Neuronal stem cell (in vitro differentiated cells): ENCODE measurements at places on chromosomes 3 and 15.

GRCh38 chr3:59978979-59979378 lies 929.2 kb upstream of the CFAP20DC start:
- no peaks in the 10 kb centered on the region for H3K4me1 ChIP-seq
- no peak overlapping the region for H3K4me3 ChIP-seq
- DNase-seq, result no peak

- H3K36me3 ChIP-seq, result no peaks in the 10 kb centered on the region
- H3K27ac ChIP-seq, result no peak overlapping the region
- DNase-seq, result no peak
- H3K4me1 ChIP-seq, result no peaks in the 10 kb centered on the region
- no peaks in the 10 kb centered on the region for H3K27me3 ChIP-seq
Measured at GRCh38 chr3:131883086-131883485, 151.7 kb downstream of the CPNE4 start.

- H3K4me3 ChIP-seq, result no peak overlapping the region
- DNase-seq, result no peak
- H3K36me3 ChIP-seq, result peaks cover 19% of the 10 kb centered on the region
- H3K4me1 ChIP-seq, result peaks cover 6% of the 10 kb centered on the region
- H3K27me3 ChIP-seq, result no peaks in the 10 kb centered on the region
Measured at GRCh38 chr3:10015461-10015904, 10.8 kb upstream of the FANCD2 start.

- DNase-seq, result no peak
- H3K4me1 ChIP-seq, result no peaks in the 10 kb centered on the region
- H3K27me3 ChIP-seq, result no peaks in the 10 kb centered on the region
- H3K36me3 ChIP-seq, result no peaks in the 10 kb centered on the region
- H3K4me3 ChIP-seq, result no peak overlapping the region
- no peak overlapping the region for H3K27ac ChIP-seq
Measured at GRCh38 chr15:61038387-61038786, 190.7 kb downstream of the RORA start.

DNA sequence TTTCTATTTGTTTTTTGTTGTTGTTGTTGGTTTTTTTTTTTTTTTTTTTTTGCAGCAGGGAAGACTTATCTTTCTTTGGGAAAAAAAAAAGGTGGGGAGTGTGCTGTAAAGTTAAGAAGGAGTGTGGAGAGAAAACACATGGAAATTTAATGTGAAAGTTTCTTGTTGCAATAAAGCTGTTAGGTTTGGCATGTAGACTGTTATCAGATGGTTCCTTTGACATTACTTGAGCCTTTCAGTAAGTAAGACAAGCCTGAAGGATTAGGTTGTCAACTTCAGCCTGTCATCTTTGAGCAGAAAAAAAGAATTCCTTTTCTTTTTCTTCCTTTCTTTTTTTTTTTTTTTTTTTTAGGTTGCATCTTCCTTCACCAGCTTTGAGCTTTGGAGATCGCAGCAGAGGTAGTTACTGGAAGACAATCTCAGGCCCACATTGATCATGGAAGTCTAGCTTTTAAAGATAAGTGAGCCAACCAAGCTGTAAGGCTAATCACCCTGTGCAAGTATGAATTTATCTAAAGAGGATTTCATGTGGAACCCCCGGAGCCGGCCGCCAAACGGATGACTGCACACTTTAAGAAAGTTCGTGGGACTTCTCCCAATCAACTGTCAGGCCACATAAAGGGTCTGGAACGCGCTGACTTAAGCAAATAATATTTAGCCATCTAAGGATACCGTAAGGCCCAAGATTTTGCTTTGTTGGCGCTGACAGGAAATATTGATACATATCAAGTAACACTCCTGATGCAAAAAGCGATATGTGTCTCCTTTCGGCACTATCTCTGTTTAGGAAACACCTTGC lies 1040.1 kb upstream of the NR2F2 start:
- H3K4me3 ChIP-seq, result no peak overlapping the region
- H3K27me3 ChIP-seq, result no peaks in the 10 kb centered on the region
- H3K36me3 ChIP-seq, result no peaks in the 10 kb centered on the region
- no peak for DNase-seq

DNA sequence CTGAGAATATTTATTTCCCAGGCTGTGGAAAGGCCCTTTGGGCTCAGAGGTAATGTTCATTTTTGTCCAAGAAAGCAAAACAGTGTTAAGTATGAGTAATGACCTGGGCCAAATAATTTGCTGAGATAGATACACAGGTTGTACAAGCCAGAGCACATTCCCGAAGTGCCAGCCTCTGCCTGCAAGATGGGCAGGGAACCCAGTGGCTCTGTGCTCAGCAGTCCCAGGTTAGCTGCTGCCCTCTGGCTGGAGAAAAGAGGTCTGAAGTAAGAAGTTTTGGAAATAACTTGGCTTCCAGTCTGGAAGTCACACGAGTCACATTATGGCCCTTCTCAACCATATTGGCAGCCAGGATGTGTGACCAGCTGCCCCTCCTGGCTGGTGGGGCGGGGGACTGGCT lies 20.2 kb downstream of the MYZAP start:
- H3K4me3 ChIP-seq, result no peak overlapping the region
- H3K27ac ChIP-seq, result no peak overlapping the region
- DNase-seq, result no peak

GRCh38 chr3:33722191-33722590 lies 4.1 kb upstream of the CLASP2 start:
- no peak overlapping the region for H3K4me3 ChIP-seq
- no peak for DNase-seq
- no peak overlapping the region for H3K27ac ChIP-seq
- no peaks in the 10 kb centered on the region for H3K36me3 ChIP-seq
- no peaks in the 10 kb centered on the region for H3K4me1 ChIP-seq
- no peaks in the 10 kb centered on the region for H3K27me3 ChIP-seq

DNA sequence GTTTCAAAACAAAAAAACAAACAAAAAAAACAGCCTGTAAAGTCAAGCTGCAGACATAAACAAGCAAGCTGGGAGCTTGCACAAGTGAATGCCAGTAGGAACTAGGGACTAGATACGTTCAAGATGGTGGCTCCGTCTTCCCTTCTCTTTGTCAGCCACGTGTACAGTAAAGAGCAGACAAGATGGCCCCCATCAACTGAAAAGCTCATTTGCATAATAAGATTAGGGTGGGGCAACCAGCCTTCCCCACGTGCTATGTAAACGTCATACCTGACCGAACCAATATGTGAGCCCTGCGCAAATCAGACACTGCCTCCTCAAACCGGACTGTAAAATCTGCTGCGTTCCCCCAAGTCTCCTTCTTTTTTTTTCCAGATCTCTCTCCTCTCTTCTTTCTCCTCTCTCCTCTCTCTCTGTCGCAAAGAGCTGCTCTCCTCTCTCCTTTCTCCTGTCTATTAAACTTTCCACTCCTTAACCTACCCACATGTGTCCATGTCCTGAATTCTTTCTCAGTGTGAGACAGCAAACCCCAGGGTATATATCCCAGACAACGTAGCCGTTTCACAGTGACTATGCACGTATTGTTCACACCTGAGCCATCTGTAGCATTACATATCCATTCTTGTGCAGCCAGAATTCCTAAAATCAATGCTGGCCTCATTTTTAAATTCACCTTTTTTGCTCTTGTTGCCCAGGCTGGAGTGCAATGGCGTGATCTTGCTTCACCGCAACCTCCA lies 31.2 kb upstream of the FXR1 start:
- no peak overlapping the region for H3K27ac ChIP-seq
- H3K27me3 ChIP-seq, result no peaks in the 10 kb centered on the region
- DNase-seq, result no peak
- H3K4me1 ChIP-seq, result no peaks in the 10 kb centered on the region
- H3K4me3 ChIP-seq, result no peak overlapping the region

- peaks cover 21% of the 10 kb centered on the region for H3K4me1 ChIP-seq
- H3K4me3 ChIP-seq, result no peak overlapping the region
- no peak for DNase-seq
- H3K27ac ChIP-seq, result no peak overlapping the region
- H3K27me3 ChIP-seq, result no peaks in the 10 kb centered on the region
Measured at GRCh38 chr3:13866041-13866965, 13.6 kb downstream of the WNT7A start.

DNA sequence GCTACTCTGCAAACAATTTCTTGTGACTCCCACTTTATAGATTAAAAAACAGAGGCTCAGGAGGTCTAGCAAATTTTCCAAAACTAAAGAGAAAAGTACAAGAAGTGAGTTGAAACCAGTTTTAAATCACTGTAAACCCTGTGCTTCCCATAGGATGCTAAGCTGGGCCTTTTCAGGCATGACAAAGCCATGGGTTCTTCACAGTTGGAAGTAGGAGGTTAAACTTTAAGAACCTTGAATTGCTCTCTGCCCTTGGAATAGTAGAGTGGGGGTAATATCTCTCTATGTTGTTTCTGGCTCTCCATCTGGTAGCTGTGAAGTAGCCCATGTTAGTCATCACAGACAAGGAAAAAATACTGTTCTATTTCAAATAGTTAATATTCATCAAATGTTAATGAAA lies 193.6 kb upstream of the SATB1 start:
- H3K4me1 ChIP-seq, result no peaks in the 10 kb centered on the region
- H3K4me3 ChIP-seq, result no peak overlapping the region
- H3K27me3 ChIP-seq, result no peaks in the 10 kb centered on the region

DNA sequence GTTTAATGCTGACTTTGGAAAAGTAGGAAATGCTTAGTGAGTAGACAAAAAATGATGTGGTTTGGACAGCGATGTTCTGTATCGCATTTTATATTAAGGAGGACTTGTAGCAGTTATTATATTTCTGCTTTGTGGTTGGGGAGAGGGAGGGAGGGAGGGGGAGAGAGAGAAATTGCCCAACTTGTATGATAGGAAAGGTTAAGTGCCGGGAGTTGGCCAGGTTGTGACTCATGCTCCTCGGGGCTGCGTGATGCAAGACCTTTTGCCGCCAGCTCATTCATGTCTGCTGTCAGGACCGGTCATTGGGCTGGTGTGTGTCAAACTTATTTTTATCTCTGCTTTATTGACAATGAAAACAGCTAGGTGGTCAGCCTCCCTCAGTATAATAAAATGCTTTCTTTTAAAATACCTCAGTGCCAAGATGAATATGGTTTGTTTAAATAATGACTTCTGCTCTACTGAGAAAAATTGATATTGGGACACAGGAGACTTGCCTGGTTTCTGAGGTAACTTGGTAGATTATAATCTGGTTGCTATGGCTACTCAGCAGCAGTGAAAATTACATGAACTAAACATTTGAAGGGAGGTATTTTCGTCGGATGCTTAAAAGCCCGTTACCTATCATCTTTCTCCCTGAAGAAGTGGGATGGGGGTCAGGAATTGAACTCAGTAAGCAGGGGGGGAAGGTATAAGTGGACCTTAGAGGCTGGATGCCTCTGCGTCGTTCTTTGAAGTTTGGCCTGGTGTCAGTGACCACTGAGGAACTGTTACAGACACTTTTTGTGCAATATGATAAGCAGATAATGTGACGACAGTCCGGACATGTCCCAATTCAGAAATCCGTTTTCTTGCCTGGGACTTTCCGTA lies 90.7 kb downstream of the FNDC3B start:
- no peak overlapping the region for H3K4me3 ChIP-seq
- no peak overlapping the region for H3K27ac ChIP-seq
- DNase-seq, result no peak
- peaks cover 21% of the 10 kb centered on the region for H3K4me1 ChIP-seq
- no peaks in the 10 kb centered on the region for H3K27me3 ChIP-seq

- peaks cover 34% of the 10 kb centered on the region for H3K36me3 ChIP-seq
- DNase-seq, result no peak
- H3K27ac ChIP-seq, result no peak overlapping the region
- H3K27me3 ChIP-seq, result no peaks in the 10 kb centered on the region
Measured at GRCh38 chr3:42033741-42034140, 57.4 kb upstream of the TRAK1 start.

DNA sequence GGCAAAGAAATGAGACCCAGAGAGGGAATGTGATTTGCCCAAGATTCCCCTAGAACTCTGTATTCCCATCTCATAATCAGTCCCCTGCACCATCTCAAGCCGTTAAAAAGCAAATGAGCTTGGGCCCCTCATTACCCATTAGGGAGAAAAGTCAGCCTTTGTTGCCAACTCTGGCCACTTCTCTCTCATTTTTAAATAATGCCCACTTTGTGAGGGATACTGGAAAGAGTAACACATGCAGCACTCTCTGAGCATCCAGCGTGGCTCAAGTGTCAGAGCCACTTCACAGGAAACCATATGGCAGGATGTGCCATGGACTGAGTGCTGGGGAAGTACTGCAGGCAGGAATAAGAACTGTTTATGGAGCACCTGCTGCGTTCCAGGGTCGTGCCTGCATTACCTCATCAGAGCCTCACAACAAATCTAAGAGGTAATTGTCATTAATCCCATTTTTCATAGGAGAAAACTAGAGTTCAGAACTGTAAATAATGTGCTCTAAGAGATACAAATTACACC lies 49.8 kb upstream of the SLC6A1 start:
- no peaks in the 10 kb centered on the region for H3K4me1 ChIP-seq
- H3K4me3 ChIP-seq, result no peak overlapping the region
- no peak for DNase-seq
- H3K27ac ChIP-seq, result no peak overlapping the region

DNA sequence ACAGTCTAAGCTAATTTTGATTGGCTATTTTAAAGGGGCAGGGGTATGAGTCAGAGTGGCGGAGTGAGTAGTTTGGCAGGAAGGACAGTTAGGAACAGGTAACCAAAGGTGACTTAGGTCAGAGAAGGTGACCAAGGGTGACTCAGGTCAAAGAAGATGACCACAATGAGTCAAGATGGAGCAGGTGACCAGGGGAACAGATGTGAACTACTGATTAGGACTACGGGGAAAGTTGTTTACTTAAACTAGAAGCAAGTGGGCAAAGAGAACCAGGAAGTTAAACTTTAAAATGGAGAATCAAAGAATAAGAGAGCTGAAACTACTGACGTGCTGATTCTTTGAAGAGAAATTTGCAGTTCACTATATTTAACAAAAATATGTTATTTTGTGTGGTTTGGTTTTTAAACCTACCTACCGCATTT lies 14.1 kb upstream of the CA12 start:
- no peaks in the 10 kb centered on the region for H3K27me3 ChIP-seq
- H3K4me1 ChIP-seq, result peaks cover 1% of the 10 kb centered on the region
- no peak overlapping the region for H3K4me3 ChIP-seq
- no peaks in the 10 kb centered on the region for H3K36me3 ChIP-seq
- H3K27ac ChIP-seq, result no peak overlapping the region
- no peak for DNase-seq

- peak; percentile 62 for DNase-seq
- peaks cover 3% of the 10 kb centered on the region for H3K4me1 ChIP-seq
- no peak overlapping the region for H3K4me3 ChIP-seq
- H3K27me3 ChIP-seq, result peaks cover 16% of the 10 kb centered on the region
- H3K36me3 ChIP-seq, result no peaks in the 10 kb centered on the region
Measured at GRCh38 chr3:186259612-186260383, 102.2 kb downstream of the DGKG start.

DNA sequence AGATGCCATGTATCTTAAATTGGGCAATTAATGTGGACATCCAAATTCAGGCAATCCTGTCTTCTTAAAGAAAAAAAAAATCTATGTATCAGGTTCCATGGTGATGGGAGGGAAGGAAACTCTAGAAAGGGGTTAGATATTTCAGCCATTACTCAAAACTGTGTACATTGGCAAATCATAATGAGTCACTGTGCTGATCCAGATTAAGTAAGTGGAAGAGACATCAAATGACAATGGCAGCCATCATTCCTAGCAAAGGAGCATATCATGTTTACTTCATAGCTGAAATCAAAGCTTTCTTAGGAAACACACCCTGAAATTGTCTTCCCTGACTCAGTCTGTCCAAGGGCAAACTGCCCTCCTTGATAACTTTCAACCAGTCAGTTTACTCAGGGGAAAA lies 713.3 kb upstream of the GBE1 start:
- no peaks in the 10 kb centered on the region for H3K27me3 ChIP-seq
- no peaks in the 10 kb centered on the region for H3K36me3 ChIP-seq
- no peak overlapping the region for H3K4me3 ChIP-seq
- H3K4me1 ChIP-seq, result no peaks in the 10 kb centered on the region
- no peak overlapping the region for H3K27ac ChIP-seq

GRCh38 chr15:88909956-88910831 lies 3.0 kb downstream of the MFGE8 start:
- H3K27ac ChIP-seq, result no peak overlapping the region
- no peak for DNase-seq
- peaks cover 19% of the 10 kb centered on the region for H3K4me1 ChIP-seq
- H3K27me3 ChIP-seq, result no peaks in the 10 kb centered on the region
- H3K36me3 ChIP-seq, result peaks cover 61% of the 10 kb centered on the region
